Epithelial cell of prostate (primary cell): ENCODE measurements at places on chromosomes 4 and X.

DNA sequence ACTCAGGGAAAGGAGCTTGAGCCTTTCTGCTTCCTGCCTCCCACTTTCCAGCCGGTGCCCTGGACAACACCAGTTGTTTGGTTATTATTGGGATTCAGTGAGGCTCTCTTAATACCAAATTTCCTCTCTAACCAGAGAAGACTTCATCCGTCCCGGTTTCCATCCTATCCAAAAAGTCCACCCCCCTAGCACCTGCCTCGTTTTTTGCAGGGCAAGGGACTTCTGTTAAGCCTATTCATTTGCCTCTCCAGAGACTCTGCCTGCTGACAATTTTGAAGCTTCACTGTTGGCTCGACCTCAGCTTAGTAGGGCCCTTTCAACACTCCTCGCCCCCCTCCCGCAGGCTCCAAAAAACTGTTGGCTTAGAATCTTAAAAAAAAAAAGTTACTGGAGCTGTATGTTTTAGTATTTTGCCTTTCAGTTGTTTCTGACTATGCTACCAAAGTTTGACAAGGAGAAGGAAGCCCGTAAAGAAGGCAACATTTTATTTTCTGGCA is 779 bp upstream of the PRSS12 start:
- DNase-seq = no peak

- DNase-seq = no peak
These were observed 58.5 kb upstream of the ARSJ start for GRCh38 chr4:114037988-114038387.

- DNase-seq = no peak
These were observed 47.5 kb upstream of the RAP2C start for GRCh38 chrX:132266583-132267355.

- no peak for DNase-seq
These were observed 424.3 kb downstream of the GRXCR1 start for GRCh38 chr4:43316813-43317212.

GRCh38 chr4:105057370-105058105 is 89.1 kb upstream of the TET2 start:
- DNase-seq = no peak

DNA sequence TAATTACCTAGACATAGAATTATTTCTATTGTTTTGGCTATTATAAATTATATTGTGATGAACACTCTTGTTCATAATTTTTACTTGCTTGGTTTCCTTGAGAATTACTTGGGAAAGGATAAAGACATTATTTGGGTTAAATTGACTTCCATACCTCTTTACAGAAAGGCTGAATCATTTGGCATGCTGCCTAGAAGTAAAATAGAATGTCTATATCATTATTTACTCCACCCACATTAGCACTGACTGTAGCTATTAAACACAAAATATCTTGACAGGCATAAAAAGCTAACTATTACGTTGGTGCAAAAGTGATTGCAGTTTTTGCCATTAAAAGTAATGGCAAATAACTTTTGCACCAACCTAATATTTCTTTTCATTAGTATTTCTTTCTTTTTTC is 29.7 kb upstream of the ADH6 start:
- DNase-seq = no peak

- no peak for DNase-seq
These were observed 232.5 kb upstream of the POF1B start for GRCh38 chrX:85611926-85612325.

DNA sequence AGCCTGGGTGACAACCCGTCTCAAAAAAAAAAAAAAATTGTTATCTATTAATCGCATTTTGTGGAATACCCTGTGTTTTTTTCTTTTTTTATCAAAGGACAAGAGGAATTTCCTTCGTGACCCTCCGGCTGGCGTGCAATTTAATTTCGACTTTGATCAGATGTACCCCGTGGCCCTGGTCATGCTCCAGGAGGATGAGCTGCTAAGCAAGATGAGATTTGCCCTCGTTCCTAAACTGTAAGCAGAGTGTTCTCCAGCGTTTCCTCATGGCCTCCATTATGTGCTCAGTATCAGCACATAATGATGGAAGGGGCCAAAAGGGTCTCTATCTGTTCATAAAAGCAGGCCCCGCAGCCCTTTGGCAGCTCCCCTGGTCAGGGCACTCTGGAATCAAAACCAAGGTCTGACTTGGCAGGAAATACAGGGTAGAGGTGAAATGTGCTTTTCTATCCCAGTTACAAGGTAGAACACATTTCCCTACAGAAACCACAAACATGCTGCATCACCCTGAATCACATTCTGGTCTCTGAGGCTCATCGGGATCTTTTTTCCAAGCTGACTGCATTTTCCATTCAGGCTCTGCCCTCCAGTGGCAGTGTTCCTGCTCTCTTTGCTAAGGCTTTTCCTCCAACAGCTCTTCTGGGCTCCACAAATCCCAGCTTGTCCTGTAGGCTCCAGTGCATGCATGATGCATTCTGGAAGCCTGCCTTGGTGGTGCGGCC is 24.4 kb downstream of the SYAP1 start:
- DNase-seq = peak; percentile 10

DNA sequence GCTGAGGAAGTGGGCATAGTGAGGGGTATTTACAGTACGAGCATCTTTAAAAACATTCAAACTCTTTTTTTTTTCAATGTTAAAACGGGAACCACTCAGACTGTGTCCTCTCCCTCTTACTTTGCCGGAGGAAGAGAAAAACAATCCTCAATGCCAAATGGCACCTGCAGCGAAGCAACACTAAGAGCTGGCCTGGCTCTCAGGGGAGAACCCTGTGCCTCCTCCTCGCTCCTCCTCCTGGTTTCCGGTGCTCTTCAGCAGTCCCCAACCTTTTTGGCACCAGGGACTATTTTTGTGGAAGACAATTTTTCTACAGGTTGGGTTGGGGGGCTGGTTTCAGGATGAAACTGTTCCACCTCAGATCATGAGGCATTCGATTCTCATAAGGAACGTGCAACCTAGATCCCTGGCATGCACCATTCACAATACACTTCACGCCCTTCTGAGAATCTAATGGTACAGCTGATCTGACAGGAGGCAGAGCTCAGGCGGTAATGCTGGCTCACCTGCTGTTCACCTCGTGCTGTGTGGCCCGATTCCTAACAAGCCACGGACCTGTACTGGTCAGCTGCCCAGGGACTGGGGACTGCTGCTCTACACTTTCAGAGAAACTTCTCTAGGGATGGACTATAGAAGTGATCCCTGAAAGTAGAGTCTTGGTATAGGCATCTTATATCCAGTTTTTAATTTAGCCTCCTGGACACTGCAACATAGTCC is 404.1 kb downstream of the RAPGEF2 start:
- DNase-seq = no peak

GRCh38 chr4:64340218-64341110 is 68.8 kb downstream of the TECRL start:
- DNase-seq = no peak

DNA sequence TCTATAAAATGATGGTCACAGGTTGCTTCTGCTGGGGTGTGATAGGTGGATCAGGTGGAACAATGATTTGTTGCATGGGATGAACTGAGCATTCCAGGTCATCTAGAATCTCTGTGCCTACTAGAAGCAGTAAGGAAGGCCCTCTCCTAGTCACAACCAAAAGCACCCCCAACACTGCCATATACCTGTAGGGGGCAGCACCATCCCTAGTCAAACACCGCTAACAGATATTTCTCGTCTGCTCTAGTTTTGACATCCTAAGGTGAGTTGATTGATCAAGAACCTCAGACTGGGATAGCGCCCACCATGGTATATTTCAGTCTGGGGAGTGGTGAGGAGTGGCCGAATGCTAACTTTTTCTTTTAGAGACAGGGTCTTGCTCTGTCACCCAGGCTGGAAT is 160.2 kb downstream of the NHS start:
- DNase-seq = no peak

DNA sequence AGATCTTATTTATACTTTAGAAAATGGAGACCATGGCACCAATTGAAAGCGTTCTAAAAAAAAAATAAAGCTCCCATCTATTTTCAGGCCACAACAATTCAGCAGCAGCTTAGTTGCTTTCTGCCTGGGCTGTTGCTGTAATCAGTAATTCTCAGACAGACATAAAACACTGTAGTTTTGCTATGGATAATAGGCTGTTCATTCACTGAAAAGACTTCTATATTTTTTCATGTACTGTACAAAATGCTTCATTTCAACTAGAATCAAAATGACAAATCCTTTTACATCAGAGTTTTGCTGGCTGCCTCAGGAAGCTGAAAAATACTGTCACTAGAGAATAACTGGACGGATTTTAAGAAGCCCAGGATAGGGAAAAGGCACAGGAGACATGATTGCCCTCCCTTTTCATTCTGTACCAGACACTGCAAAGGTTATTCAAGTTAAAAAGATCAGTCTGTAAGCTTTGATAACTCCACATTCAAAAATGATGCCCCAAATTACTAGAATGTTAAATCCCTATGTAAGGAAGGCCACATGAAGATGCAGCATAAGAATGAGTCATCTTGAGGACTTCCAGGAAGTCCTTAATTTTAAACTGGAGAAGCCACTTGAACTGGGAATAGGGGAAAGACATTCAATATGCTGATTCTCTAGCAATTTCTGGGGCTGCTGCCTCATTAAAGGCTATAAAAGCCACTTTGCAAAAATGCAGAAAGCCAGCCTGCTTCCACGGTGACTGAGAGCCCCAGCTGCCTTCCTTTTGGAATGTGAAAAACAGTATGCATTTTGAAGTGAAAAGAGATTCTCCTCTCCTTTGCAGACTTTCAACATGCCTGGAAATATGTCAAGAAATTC is 403.2 kb upstream of the RASGEF1B start:
- DNase-seq = no peak

GRCh38 chrX:154730253-154730891 is 20.5 kb downstream of the GAB3 start:
- no peak for DNase-seq

GRCh38 chrX:34343001-34343400 is 210.9 kb upstream of the FAM47A start:
- DNase-seq = no peak

DNA sequence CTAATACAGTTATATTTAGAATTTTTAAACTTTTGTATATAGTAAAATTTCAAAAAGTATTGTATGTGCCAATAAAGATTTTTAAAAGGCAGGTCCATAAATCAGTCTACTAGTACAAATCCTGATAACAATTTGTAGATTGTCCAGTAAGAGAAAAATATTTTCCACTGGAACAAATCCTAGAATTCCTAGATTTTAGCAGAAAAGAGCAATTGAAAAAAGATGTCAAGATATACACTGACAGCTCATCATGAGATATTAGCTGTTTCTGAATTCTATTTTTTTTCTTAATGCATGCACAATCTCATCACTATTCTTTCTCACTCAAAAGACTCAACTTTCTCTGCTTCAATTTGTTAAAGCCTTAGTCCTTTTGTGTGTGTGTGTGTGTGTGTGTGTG is 289.2 kb upstream of the MAD2L1 start:
- no peak for DNase-seq

GRCh38 chr4:138090150-138090917 is 151.8 kb downstream of the SLC7A11 start:
- DNase-seq = no peak

- DNase-seq = no peak
These were observed 63.6 kb upstream of the TSPAN5 start for GRCh38 chr4:98722000-98722399.

GRCh38 chrX:129793604-129794191 is 13.9 kb downstream of the SASH3 start:
- DNase-seq = no peak

- no peak for DNase-seq
These were observed 123.6 kb upstream of the MID1 start for GRCh38 chrX:10744007-10744406.

DNA sequence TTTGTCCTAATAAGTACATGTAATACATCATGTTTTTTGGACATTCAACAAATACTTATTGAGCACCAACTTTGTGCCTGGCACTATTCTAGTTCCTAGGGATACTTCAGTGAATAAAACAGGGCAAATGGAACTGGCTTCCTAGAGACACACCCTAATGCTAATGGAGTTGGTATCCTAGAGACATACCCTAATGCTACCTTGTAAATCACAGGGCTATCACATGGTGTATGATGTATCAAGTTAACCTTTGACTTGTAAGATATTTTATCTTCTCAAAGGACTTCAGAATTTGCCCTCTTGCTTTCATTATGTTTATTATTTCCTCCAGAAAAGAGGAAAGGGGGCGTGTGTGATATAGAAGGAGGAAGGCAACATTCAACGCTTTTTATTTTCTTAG is 10.1 kb downstream of the GK start:
- DNase-seq = no peak

- DNase-seq = no peak
These were observed 66.9 kb upstream of the STIM2 start for GRCh38 chr4:26793735-26794134.

GRCh38 chrX:68650491-68650890 is 3.0 kb downstream of the STARD8 start:
- no peak for DNase-seq

DNA sequence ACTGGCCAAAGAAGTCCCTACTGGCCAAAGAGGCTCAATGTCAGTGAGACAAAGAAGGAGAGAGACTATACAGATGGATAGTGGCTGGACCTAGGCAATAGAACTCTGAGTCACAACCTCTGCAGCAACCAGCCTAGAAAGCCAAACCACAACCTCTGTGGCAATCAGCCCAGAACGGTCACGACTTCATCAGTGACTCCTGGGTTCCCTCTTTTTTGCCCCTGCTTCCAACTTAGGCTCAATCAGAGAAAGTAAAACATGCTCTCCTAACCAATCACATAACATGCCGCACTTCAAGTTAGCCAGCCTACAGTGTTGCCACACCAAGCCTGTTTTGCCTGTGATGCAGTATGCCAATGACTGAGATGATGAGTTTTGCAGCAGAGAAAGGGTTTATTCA is 203.4 kb downstream of the ANAPC10 start:
- peak; percentile 37 for DNase-seq

GRCh38 chr4:126991965-126992364 is 640.8 kb upstream of the INTU start:
- peak; percentile 18 for DNase-seq

GRCh38 chrX:1224954-1225353 is 12.5 kb upstream of the CRLF2 start:
- no peak for DNase-seq

DNA sequence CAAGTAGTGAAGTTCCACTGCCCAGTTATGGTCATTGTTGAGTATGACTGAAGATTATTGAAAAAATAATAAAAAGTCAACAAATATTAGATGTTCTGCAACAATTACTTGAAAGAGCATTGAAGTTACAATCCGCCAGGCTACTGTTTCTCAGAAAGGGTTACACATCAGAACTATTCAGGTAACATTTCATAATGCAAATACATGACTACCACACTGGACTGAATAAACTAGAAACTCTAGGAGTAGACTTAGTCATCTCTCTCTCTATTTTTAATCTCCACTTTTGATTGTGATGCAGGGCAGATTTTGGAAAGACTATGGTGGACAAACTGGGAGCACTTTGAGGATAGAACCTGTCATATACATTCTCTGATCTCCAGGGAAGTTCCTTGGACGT is 748.2 kb upstream of the ATOH1 start:
- DNase-seq = peak; percentile 10

GRCh38 chr4:12519426-12519825 is 964.7 kb downstream of the RAB28 start:
- DNase-seq = no peak
